ENCODE measurements at places on chromosomes 4 and X. TPM values are rescaled to one million over a fixed set of nuclear protein-coding genes. Genes with fewer than 3 reads are reported as not detected.

Gene STAP1
- 0.16 TPM for total RNA-seq

Gene MBNL3
- 7.0 TPM for total RNA-seq

Gene DIPK2B
- 3.2 TPM for total RNA-seq

Gene HTRA3
- 14.6 TPM for total RNA-seq

Gene TLR1
- 1.6 TPM for total RNA-seq

Gene FMR1NB
- not detected for total RNA-seq

Gene CXCL11
- not detected for total RNA-seq

Gene CCKAR
- not detected for total RNA-seq

Gene SMIM31
- total RNA-seq: not detected

Gene ARX
- not detected for total RNA-seq

Gene MAGEB1
- total RNA-seq: not detected

Gene MCUB
- total RNA-seq: 19.0 TPM

Gene ERVMER34-1
- total RNA-seq: 0.16 TPM

Gene BLOC1S4
- 14.7 TPM for total RNA-seq

Gene ASMT
- not detected for total RNA-seq

Gene GPR34
- not detected for total RNA-seq

Gene OPRPN
- not detected for total RNA-seq
